ENCODE measurements at places on chromosomes 7 and 10.

DNA sequence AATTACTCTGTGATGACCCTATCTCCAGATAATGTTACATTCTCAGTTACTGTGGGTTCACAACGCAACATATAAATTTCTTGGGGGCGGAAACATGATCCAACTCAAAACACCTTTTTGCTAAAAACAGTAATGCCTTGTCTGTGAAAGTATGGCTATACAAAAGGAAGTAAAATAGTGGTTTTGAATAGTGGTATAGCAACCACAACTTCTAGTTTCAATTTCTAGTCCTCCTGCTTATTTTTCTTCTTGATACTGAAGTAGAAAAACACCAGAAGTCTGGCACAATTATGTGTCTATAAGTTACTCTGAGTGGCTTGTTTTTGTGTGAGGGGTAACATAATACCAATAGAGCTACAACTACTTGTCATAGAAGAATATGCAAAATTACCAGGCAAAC lies 21.5 kb upstream of the ZNF800 start:
- DNase-seq, result no peak

DNA sequence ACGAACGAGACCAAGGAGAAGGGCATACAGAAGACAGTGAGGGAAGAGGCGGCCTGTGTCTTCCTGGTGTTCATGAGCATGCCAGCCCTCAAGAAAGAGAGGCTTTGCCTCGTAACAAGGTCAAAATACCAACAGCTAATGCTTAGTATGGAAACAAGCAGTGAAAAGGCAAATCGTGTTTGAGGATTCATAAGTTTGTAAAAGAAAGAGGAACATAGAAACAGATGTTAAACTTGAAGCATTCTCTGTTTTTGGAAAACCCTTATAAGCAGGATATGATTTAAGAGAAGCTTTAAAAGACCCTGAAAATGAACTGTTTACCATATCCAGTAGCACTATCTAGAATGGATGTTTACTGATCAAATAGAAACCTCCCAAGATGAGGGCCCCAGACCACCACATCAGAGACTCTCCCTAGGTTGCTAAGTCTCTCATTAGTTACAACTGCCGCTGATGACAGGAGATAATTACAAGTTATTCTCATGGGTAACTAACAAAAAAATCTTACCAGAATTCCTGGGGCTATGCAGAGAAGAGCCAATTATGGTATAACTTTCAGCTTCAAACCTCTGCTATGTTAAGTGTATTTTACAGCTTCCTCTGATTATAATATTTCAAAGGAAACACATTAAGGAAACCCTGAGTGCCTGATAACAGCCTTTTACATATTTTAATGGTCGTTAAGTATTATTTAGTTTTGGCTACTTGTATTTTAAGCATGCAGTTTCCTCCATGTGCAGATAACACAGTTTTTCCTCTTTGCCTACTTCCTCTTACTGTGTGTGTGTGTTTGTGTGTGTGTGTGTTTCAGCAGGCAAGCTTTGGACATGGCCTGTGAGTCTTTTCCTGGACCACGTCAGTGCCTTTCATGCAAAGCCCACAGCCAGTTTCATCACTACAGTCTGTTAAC lies 17.9 kb downstream of the JCAD start:
- DNase-seq, result no peak

DNA sequence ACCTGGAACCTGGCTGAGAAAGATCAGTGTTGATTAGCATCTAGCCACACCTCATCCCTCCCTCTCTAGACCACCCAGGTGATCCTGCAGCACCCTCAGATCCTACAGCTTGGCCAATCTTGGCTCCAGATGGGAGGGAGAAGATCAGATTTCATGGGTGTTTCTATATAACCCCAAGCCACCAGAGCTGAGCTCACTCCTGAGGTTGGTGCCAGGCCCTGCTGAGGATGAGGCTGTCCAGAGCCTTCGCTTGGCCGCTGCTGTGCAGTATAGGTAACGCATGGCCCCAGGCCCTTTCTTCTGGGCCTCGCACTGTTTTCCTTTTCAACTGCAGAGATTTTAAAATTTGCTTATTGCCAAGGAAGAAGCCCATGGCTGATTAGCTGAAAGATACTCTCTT lies 27.0 kb downstream of the C10orf120 start:
- no peak for DNase-seq

- DNase-seq, result peak; percentile 69
Observed at GRCh38 chr10:119500123-119500795, 42.3 kb downstream of the RGS10 start.

DNA sequence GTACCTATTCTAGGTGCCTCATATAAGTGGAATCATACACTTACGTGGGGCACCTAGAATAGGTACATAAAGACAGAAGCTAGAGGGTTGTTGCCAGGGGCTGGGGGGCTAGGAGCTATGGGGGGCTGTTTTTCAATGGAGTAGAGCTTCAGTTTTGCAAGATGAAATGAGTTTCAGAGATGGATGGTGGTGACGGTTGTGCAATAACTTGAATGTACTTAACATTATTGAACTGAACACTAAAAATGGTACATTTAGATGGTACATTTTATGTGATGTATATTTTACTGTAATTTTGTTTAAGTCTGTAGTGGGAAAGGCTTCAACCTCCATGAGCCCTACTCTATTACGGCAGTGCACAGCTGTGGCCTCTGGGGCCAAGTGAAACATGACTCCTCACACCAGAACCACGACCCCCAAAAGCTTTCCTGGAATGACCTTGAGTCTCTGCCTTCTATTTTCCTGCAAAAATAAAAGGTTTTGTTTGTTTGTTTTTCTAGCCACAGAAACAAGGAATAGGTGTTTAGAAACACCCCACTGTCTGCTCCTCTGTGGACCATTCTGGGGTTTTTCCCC lies 147.3 kb upstream of the PLXNA4 start:
- DNase-seq, result no peak

DNA sequence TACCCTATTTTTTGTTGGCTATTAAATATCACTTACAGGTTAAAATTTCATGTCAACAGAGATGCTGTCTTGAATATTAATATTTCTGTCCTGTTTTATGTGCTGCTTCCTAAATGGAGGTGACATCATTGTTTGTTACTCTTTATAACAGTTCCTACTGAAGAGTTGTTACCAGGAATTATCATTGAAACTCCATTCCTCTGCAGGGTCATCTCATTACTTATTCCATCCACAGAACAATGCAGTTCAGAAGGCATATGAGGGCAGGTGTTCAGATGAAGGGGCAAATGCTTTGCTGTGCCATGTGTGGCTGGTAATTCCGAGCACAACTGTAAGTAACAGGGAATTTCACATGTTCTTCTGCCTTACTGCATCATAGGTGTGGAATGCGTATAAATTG lies 113.4 kb downstream of the ANK3 start:
- DNase-seq, result no peak

GRCh38 chr7:102981451-102981850 lies 68.7 kb downstream of the LRRC17 start:
- DNase-seq, result no peak

Data from SK-MEL-5 (cell line).